ENCODE measurements at places on chromosomes 2 and 18. TPM values are rescaled to one million over a fixed set of nuclear protein-coding genes. Genes with fewer than 3 reads are reported as not detected.

TRABD2A gene
- total RNA-seq = 29.6 TPM

GRCh38 chr2:156004459-156004858, 328.1 kb downstream of the NR4A2 start:
- DNase-seq = no peak

GRCh38 chr2:159735648-159736047, 23.3 kb downstream of the MARCHF7 start:
- no peak for DNase-seq

GRCh38 chr18:70464343-70465114, 175.7 kb downstream of the SOCS6 start:
- DNase-seq = peak; percentile 47

DNA sequence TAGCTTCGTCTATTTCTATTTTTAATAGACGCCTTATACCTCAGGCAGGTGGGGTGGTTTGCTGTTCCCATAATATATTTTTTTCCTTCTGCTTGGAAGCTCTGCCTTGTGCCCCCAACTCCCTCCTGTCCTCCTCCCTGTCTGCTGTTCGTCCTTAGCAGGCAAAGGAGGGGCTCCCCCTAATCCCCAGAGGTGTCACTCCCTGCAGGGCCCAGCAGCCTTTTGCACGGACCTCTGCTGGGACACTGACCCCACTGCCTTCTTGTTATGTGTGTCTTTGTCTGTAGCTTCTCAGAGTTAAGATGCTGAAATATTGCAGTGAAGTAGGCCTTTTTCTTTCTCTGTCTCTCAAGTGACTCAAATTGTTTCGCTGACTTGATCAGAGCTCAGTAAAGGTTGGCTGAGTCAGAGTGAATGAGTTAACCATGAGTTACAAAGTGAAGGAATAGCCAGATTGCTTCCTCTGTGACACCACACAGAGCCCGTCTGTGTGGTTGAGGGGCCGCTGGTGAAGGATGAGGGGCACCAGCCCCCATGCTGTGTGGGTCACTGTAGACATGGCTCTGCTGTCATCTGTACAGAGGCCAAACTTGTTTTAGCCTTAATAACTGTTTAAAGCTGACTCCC, 47.7 kb downstream of the PRKCE start:
- peak; percentile 25 for DNase-seq

GRCh38 chr2:118457951-118458350, 369.7 kb downstream of the INSIG2 start:
- no peak for DNase-seq

DNA sequence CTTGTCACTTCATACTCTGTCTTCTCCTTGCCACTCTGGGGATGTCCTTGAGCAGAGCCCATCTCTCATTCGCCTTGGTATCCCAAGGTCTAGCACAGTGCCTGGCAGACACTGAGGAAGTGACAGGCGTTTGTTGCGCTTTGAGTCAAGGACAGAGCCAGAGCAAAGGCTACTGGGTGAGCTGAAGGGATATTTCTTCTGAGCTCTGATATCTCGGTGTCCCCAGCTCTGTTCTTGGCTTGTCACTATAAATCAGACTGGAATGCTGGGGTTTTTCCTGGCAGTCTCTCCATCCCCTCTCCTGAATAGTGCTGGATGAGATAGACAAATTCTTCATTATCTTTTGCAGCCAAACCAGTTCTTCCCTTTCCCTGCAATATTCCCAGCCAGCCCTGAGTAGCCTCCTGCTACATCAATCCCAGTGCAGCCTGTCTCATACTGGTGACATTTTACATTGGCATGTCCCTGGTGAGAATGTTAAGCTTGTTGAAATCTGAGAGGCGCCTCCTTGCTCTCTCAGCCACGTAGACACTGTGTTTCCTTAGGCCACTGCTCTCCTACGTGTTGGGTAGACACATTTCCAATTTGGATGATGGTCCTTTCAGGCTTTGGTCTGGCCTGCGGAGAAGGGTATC, 61.7 kb downstream of the CTIF start:
- no peak for DNase-seq

DNA sequence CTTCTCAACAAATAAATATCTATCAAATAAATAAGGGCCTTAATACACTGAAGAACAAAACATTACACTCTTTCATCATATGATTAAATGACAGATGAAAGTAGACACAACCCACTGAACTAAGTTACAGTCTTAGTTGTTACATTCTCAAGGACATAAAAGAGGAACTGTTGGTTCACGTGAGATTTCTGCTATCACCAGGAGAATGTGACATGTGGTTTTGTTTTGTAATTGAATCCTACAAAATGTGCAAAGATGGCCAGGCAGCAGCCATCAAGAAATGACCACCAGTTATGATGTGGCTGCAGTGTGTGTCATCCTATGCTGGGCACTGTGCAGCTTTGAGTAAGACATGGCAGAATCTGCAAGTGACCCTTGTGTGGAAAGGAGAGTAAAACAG, 310.6 kb upstream of the PIK3C3 start:
- DNase-seq = no peak

DNA sequence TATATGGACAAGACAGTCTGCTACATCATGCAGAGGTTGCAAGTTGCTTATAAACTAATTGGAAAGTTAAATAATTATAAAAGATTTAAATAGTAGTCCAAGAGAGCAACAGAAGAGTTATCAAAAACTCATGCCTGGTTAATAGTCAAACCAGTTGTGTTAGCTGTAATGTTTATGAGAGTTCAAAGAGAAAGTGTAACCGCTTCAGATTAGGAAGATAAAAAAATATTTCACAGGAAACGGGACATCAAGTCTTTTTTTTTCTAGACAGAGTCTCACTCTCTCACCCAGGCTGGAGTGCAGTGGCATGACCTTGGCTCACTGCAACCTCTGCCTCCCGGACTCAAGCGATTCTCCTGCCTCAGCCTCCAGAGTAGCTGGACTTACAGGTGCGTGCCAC, 34.6 kb upstream of the RNF125 start:
- DNase-seq = no peak

Measured in activated CD4-positive, alpha-beta memory T cell treated with anti-CD3 and anti-CD28 coated beads for 36 hours (primary cell).